NCI-H345 (cell line): ENCODE measurements at places on chromosomes 1 and 21.
A peak's percentile ranks its signal among the peaks of the same experiment; 100 is the strongest.

- no peak for DNase-seq
Observed at GRCh38 chr1:60390593-60391282, 317.2 kb upstream of the C1orf87 start.

- no peak for DNase-seq
Observed at GRCh38 chr1:7399514-7400125, 371.5 kb upstream of the VAMP3 start.

DNA sequence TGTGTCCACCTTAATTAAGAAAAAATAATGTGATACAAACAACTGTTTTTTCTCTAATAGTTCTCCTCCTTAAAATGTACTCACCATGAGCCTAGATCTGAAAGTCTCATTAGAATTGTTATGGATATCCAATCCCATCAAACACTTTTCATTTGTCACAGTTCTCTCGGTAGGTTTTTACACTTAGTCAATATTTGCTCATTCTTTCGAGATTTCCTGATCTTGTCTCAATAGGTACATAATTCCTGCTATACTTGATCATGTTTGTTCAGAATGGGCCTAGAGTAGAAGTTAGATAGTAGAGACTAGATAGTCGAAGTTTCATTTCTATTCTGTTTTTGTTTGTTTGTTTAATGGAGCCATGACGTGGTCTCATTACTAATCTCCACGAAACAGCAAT lies 2005.7 kb downstream of the NCAM2 start:
- no peak for DNase-seq

- DNase-seq = peak; percentile 97
Observed at GRCh38 chr21:41068967-41069642, 98.9 kb upstream of the BACE2 start.

DNA sequence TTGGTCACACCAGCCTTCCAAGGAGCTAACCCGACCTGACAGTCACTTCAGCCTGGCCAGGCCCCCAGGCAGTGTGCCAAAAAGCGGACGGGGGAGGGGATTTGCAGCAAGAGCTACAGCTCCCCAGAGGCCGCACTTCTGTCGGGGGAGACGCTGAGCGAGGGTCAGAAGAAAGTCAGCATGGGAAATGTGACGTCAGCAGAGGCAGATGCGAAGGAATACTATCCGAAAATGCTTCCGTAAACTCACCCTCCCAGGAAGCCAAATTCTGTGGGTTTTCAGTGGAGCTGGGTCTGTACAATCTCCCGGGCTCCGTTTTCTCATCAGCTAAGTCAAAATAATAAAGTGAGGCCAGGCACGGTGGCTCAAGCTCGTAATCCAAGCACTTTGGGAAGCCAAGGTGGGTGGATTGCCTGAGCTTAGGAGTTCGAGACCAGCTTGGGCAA lies 28.5 kb upstream of the ECE1 start:
- DNase-seq = no peak

DNA sequence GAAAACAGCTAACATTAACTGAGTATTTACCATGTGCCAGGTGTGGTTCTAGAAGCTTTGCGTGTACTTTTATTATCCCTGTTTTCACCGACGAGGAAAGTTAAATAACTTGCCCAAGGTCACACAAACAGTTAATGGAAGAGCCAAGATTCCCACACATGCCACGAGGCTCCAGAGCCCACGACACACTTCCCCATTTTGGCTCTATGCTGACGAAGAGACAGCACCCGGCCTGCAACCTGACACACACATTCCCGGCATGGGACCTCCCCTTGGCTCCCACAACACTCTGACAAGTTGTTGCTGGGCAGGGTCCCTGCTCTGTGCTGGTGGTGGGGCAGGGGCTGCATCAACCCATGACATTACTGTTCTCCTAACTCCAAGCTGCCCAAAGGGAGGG lies 52.8 kb downstream of the RAP1GAP start:
- no peak for DNase-seq

DNA sequence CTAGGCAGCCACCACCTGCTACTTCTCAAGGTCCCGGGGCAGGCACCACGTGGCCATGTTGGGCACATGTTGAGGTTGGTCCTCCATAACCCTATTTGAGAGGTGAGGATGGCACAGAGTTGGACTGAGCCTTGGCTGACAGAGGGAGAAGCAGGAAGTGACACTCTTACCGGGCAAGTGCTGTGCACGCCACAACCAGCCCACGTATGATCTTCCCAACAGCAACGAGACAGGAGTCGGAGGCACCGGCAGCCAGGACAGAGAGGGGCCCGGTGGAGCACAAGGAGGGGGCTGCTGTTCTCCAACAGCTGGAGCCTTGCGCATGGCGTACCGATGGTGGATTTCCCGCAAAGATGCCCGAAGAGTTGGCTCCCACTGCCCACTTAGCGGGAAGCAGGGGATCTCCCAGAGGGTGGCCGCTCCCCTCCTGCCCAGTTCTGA lies 3.4 kb downstream of the CLEC20A start:
- no peak for DNase-seq

DNA sequence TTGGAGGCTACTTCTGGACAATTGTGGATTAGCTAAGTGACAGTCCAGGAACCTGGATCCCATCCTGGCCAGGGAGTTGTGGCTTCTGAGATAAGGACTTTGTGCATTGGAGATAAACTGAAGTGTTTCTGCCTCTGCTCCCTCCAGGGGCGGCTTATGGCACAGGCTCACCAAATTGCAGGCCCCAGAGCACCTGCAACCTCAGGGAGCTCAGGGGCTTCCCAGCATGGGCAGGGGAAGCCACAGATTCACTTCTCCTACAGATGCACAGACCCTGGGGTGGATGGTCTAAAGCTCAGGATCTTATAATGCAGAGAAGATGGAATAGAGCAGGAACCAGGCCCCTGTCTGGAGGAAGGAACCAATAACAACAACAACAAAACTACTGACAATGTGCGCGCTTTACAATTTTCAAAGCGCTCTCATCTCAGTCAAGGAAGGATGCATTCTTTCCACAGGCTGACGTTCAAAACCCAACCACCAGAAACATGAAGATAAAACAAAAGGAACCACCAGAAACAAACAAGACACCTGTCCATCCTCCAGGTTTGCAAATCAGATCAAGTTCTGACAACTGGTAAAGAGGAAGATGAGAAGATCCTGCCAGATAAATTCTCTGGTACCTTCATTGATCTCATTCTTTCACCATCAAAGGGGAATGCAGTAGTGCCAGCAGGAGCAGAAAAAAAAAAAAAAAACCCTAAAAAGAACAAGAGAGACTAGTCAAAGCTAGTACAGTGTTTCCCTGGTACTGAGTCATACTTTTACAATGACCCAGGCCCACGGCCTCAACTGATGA lies 121.0 kb upstream of the IRF2BP2 start:
- DNase-seq = no peak
